Activated T-helper 1 cell treated with anti-CD3 and anti-CD28 coated beads, Interleukin-12 subunit alpha, Interleukin-12 subunit beta, Interleukin-2, Interleukin-4 antibody, amounts not matched to agents 30 ng/mL and 10 ng/mL and 1 ng/mL, durations not matched to agents 14 hours and 24 hours and 36 hours (primary cell): ENCODE measurements at places on chromosomes 3 and 15.

- H3K4me3 ChIP-seq, result no peak overlapping the region
- no peaks in the 10 kb centered on the region for H3K36me3 ChIP-seq
- H3K4me1 ChIP-seq, result no peaks in the 10 kb centered on the region
- no peak for DNase-seq
These were observed 76.6 kb downstream of the EDEM1 start for GRCh38 chr3:5264093-5264600.

- H3K4me1 ChIP-seq, result peaks cover 6% of the 10 kb centered on the region
- H3K4me3 ChIP-seq, result no peak overlapping the region
- no peak overlapping the region for H3K27ac ChIP-seq
- DNase-seq, result no peak
- H3K36me3 ChIP-seq, result peaks cover 4% of the 10 kb centered on the region
- H3K27me3 ChIP-seq, result peaks cover 8% of the 10 kb centered on the region
These were observed 2.9 kb upstream of the USP50 start for GRCh38 chr15:50549326-50549725.

GRCh38 chr3:164194842-164195241 lies 883.5 kb downstream of the SI start:
- H3K36me3 ChIP-seq, result no peaks in the 10 kb centered on the region
- H3K27me3 ChIP-seq, result no peaks in the 10 kb centered on the region
- no peak for DNase-seq

GRCh38 chr15:36831125-36831903 lies 251.9 kb downstream of the CDIN1 start:
- no peak overlapping the region for H3K4me3 ChIP-seq
- no peaks in the 10 kb centered on the region for H3K4me1 ChIP-seq
- no peak overlapping the region for H3K27ac ChIP-seq
- no peaks in the 10 kb centered on the region for H3K27me3 ChIP-seq
- H3K36me3 ChIP-seq, result no peaks in the 10 kb centered on the region

GRCh38 chr3:1616744-1617143 lies 481.9 kb upstream of the CNTN4 start:
- no peaks in the 10 kb centered on the region for H3K27me3 ChIP-seq
- no peak overlapping the region for H3K27ac ChIP-seq
- H3K36me3 ChIP-seq, result no peaks in the 10 kb centered on the region
- no peaks in the 10 kb centered on the region for H3K4me1 ChIP-seq

DNA sequence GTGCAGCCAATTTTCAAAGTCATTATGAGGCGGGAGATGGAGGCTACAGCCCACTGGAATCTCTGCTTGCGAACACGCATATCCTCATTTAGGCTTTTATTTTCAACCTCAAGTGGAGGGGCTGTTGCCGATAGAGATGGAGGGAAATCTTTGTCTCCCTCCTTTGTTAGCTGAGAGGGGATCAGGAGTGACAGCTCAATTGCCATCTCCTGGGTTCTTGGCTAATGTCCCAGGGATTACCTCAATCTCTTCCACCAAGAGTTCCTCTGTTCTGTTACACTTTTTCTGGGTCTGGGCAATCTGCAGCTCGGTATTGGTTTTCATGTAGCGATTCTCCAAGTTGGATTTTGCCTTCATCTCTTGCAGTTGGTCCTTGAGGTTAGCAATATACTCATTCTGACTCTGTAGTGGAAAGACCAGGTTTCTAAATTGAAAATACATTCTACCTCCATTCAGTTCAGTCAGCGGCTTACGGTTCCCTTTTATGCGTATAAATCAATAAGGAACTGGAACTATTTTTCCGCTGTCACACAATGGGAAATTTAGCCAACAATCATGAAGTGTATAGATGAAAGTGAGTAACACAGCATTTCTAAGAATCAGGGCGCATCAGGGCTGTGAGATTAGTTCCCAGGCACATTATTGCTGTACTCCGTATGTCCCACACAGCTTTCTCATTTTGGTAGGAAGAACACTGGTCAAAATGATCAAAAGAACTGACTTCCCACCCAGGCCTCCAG lies 36.2 kb upstream of the RPL35A start:
- no peak overlapping the region for H3K4me3 ChIP-seq
- no peaks in the 10 kb centered on the region for H3K36me3 ChIP-seq
- H3K4me1 ChIP-seq, result no peaks in the 10 kb centered on the region
- H3K27me3 ChIP-seq, result no peaks in the 10 kb centered on the region
- no peak for DNase-seq

DNA sequence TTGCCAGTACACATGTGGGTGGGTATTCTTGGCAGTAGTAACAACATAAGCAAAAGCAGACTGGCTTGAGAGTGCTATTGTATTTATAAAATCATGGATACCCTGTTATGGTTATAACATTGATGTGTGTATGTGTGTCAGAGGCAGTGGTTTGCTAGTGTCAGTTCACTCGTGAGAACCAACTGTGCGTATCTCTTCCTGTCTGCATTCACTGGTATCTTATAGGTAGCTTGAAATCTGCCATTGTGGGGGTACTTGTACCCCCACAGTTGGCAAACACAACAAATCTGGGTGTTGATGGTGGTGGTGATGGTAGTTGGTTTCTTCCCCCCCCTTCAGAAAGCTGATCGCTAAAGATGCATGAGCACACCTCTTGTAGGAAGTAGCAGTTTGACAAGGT lies 355.8 kb upstream of the SATB1 start:
- H3K4me1 ChIP-seq, result peaks cover 41% of the 10 kb centered on the region
- no peak overlapping the region for H3K27ac ChIP-seq
- no peak for DNase-seq
- H3K36me3 ChIP-seq, result no peaks in the 10 kb centered on the region
- H3K4me3 ChIP-seq, result no peak overlapping the region

- no peaks in the 10 kb centered on the region for H3K27me3 ChIP-seq
- no peak overlapping the region for H3K27ac ChIP-seq
- no peaks in the 10 kb centered on the region for H3K4me1 ChIP-seq
- no peak overlapping the region for H3K4me3 ChIP-seq
- H3K36me3 ChIP-seq, result no peaks in the 10 kb centered on the region
These were observed 140.9 kb downstream of the KCNMB2 start for GRCh38 chr3:178676942-178677790.

GRCh38 chr3:170027233-170028102 lies 10.3 kb upstream of the GPR160 start:
- H3K36me3 ChIP-seq, result peaks cover 2% of the 10 kb centered on the region
- DNase-seq, result no peak
- peaks cover 1% of the 10 kb centered on the region for H3K27me3 ChIP-seq
- peaks cover 20% of the 10 kb centered on the region for H3K4me1 ChIP-seq

- DNase-seq, result no peak
- H3K27me3 ChIP-seq, result no peaks in the 10 kb centered on the region
- no peak overlapping the region for H3K4me3 ChIP-seq
- peaks cover 27% of the 10 kb centered on the region for H3K4me1 ChIP-seq
- H3K27ac ChIP-seq, result peak overlapping the region; percentile 18
- peaks cover 25% of the 10 kb centered on the region for H3K36me3 ChIP-seq
These were observed 27.9 kb downstream of the EHD4 start for GRCh38 chr15:41944313-41944940.

- H3K4me3 ChIP-seq, result no peak overlapping the region
- no peak overlapping the region for H3K27ac ChIP-seq
- no peak for DNase-seq
- no peaks in the 10 kb centered on the region for H3K27me3 ChIP-seq
These were observed 77.4 kb downstream of the SMAD6 start for GRCh38 chr15:66779331-66780009.

DNA sequence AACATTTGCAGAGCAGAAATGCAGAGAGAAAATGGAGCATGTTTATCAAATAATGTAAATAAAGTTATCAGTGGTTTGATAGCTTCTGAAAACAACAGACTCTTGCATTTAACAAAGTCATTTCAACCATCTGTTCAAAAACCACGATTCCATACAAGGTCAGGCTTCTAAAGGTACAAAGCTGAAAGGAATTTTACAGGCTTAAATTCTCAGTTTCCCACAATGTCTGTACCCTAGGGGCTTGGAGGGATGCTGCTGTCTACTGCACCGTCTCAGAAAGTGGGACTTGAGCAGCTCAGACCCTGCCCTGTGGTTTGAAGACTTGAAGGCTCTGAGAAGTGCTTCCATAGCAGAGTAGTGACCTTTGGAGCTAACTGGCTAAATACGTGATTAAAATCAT lies 30.4 kb upstream of the TM4SF1 start:
- H3K4me1 ChIP-seq, result no peaks in the 10 kb centered on the region
- H3K27me3 ChIP-seq, result peaks cover 14% of the 10 kb centered on the region
- no peak for DNase-seq
- no peaks in the 10 kb centered on the region for H3K36me3 ChIP-seq

DNA sequence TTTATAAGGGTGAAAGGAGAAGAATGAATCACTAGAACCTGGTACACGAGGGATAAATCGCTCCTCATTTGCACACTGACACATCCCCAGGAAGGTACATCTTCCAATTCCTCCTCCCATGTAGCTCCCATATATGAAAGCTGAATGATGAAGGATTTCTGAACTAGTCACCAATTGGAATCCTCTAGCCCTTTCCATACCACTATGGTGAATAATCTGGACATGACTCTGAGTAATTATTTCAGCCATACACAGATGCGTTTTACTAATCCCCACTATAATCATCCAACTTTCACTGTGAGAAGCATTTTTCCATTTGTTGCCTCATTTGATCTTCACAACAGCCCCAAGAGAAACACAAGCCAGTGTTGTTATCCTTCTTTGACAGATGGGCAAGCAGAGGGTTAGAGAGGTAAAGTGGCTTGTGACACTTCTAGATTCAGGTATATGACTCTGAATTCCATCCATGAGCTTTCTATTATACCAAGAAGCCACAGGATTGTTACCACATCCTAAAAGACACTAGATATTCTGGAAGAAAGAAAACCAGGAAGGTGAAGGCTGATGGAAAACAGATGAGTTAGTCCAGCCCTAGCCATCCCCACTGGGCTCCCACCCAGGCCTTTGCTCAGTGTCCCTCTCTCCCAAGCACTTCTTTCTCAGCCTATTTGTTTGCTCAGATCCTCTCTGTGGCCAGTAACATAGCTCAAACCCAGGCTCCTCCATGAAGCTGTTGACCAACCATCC lies 22.2 kb upstream of the BCL6 start:
- no peak for DNase-seq
- H3K27me3 ChIP-seq, result peaks cover 4% of the 10 kb centered on the region
- no peak overlapping the region for H3K4me3 ChIP-seq
- H3K36me3 ChIP-seq, result peaks cover 16% of the 10 kb centered on the region
- no peak overlapping the region for H3K27ac ChIP-seq

DNA sequence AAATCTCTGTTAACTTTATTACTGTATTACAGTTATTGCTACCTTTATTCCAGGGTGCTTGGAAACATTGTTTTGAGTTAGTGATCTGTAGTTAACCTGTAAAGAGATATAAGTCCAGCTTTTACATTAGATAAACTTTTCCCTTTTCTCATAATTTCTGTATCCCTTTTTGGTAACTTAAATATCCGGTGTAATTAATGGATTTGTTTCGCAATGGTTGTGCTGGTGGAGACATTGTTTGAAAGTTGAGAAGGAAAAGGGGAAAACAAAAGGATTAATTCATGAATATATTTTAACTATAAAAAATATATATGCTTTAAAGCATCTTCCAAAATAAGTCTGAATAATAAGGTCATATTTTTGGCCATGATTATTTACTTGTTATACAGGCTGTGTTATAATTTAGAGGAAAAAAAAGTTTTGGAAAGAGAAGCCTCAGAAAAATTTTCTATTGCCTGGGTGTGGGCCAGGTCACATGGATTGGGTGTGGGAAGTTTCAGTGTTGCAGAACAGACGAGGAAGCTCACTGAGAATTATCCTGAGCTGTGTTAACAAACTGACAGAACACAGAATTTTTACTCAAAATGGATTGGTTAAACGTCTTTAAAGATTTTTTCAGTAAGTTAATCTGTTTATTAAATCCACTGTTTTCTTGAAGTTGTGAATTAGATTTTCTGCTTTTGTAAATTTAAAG lies 27.7 kb upstream of the IL20RB start:
- no peaks in the 10 kb centered on the region for H3K27me3 ChIP-seq
- no peak overlapping the region for H3K4me3 ChIP-seq
- H3K36me3 ChIP-seq, result peaks cover 32% of the 10 kb centered on the region

- peaks cover 26% of the 10 kb centered on the region for H3K27me3 ChIP-seq
- no peak overlapping the region for H3K4me3 ChIP-seq
- peaks cover 9% of the 10 kb centered on the region for H3K4me1 ChIP-seq
- no peak for DNase-seq
- H3K36me3 ChIP-seq, result no peaks in the 10 kb centered on the region
These were observed 13.5 kb downstream of the CDCP1 start for GRCh38 chr3:45132568-45133211.
